ENCODE measurements at places on chromosomes 3 and 15. TPM values are rescaled to one million over a fixed set of nuclear protein-coding genes. Genes with fewer than 3 reads are reported as not detected.

Gene ACTC1
- total RNA-seq = 15,626 TPM

Gene GLDN
- 8.4 TPM for total RNA-seq

Gene CYP19A1
- 0.65 TPM for total RNA-seq

Gene PLSCR5
- total RNA-seq = not detected

Gene EPM2AIP1
- total RNA-seq = 19.8 TPM

Gene GHSR
- total RNA-seq = not detected

Gene RYR3
- total RNA-seq = not detected

Gene TMEM43
- 40.0 TPM for total RNA-seq

Gene SCAANT1
- total RNA-seq = not detected

DNA sequence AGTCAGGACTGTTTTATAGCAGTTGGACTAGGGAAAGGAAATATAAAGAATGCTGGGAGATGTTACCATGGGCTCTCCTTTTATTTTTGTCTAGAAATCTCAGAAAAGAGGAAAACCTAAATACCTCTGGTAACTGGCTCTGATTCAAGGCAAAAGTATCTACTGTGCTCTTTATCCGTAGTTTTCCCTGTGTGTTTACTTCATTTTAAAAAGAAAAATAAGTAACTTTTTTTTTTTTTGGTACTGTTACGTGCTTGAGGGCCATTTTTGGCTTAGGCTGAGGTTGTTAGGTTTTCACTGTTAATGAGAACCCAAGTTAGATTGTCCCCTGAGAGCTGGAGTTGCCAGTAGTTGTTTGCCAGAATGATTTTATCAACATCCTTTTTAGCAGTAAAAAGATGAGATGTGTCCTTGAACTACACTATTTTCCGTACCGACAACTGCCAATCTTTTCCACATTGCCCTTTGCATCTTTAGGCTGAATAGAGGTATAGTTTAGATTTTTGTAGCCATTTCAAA lies 35.8 kb downstream of the IQGAP1 start:
- no peak for DNase-seq

DNA sequence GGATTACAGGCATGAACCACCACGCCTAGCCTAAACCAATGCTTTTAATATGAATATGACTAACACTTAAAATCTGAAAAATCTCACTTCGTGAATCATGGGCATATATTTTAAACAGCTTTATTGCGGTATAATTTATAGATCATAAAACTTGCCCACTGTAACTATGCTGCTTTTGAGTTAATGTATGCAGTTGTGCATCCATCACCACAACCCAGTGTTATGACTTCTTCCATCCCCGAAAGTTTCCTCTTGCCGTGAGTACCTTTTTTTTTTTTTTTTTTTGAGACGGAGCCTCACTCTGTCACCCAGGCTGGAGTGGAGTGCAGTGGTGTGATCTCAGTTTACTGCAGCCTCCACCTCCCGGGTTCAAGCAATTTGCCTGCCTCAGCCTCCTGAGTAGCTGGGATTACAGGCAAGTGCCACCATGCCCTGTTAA lies 7.1 kb downstream of the KAT2B start:
- DNase-seq = no peak

- DNase-seq = no peak
Observed at GRCh38 chr15:27244047-27244446, 273.1 kb downstream of the GABRG3 start.

GRCh38 chr15:59618406-59618805 lies 6.8 kb downstream of the GCNT3 start:
- no peak for DNase-seq

- DNase-seq = no peak
Observed at GRCh38 chr3:118348169-118348557, 686.5 kb downstream of the IGSF11 start.

DNA sequence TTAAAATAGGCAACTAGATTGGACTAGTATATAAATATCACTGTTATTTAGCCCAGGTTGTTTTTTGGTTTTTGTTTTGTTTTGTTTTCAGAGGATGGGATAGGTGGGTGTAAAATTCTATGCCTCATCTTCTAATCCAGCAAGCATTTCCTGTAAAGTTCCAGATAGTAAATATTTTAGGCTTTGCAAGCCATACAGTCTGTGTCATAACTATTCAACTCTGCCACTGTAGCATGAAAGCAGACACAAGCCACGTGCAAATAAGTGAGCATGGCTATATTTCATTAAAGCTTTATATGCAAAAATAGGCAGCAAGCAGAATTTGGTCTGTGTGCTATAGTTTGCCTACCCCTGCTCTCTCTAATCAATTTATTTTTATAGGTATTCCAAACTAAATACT lies 657.3 kb upstream of the TGFBR2 start:
- DNase-seq = no peak

DNA sequence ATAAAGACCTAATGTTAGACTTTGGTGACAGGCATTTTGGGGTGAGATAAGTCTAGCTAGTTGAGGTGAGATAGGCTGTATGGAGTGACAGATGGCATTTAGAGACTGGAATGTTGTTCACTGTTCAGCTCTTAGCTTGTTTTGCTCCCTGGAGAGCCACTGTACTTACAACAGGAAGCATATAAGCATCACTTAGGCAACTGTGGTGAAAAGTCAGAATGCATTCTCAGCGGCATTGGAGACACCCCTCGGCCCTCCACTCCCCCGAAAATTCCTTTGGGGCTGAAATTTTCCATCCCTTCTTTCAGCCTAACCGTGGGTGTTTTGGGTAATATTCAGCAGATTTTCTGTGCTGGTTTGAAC lies 73.4 kb downstream of the SLCO3A1 start:
- DNase-seq = no peak

GRCh38 chr3:65379223-65379622 lies 659.5 kb downstream of the MAGI1 start:
- no peak for DNase-seq

- no peak for DNase-seq
Observed at GRCh38 chr3:120280566-120280965, 4.5 kb downstream of the GPR156 start.

GRCh38 chr3:33447958-33448357 lies 7.8 kb upstream of the UBP1 start:
- DNase-seq = no peak

GRCh38 chr3:50339485-50340146 lies 1.0 kb downstream of the RASSF1 start:
- no peak for DNase-seq

DNA sequence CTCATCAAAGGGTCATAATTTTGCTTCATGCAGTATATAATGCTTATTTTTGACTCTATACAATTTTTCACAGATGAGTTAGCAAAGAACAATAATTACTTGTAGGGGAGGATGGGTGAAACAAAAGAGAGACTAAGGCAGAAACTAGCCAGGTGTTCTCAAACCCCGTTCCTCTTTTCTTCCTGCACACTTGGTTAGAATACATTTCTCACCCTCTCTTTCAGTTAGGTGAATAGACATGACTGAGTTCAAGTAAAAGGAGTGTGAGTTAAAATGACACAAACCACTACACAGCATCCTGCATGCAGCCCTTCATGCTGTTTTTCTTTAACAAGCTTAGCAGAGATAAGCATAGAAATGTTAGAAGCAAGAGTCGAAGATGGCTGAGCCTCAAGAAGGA lies 922.2 kb downstream of the TBL1XR1 start:
- DNase-seq = no peak

DNA sequence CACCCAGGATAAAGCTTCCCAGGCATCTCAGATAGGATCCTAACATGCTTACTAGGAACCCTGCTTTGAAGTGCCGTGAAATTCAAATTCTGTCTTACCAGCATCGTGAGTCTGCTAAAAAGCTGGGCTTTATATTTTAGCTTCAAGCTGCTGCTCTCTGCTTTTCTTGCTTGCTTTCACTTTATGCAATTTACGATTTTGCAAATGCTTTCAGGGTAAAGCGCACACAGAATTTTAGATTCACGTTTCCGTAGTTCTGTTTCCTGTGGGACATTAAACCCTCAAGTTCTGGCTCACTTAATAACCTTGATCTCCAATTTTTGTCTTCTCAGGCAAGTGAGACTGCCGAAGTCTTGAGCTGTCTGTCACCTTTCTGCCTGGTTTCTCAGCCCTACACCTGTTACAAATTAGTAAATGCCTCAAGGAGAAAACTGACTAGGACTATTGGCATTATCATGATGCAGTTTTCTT lies 170.5 kb upstream of the TGFBR2 start:
- DNase-seq = no peak

GRCh38 chr3:16249336-16249735 lies 15.4 kb downstream of the DPH3 start:
- DNase-seq = no peak

DNA sequence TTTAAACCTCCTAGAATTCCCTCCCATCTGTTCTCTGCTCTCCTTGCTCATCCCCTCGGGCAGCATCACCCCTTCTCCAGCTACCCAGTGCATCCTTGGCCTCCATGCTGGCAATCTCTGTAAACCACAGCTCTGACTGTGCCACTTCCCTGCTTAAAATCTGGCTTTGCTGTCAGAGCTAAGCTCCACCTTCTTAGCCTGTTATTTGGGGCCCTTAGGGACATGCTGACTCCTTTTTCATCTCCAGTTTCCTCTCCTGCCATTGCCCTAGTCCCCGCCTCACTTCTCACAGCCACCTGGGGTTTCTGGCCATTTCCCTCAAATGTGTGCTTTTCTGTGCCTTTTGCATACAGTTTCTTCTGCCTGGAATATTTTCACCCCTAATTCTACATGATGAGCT lies 5.7 kb downstream of the SLC6A20 start:
- DNase-seq = no peak

DNA sequence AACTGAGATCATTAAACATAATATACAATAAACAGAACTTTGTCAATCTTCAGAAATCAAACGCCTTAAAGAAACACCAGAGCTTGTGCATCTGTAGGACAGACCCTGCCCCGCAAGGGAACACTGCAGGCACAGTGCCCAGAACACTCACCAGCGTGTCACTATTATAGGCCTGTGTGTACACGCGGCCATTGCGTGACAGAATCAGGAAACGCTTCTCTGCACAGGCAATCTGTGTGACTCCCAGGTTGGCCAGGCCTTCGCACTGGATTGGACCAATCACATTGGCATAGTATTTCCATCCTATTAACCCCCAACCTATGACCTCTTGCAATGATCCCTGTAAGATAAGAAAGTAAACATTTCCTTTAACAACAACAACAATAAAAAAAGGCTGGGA lies 52.9 kb downstream of the HERC2 start:
- DNase-seq = peak; percentile 75

- DNase-seq = no peak
Observed at GRCh38 chr15:68586274-68586961, 7.6 kb downstream of the CORO2B start.

- no peak for DNase-seq
Observed at GRCh38 chr3:18872466-18872865, 275.8 kb upstream of the KCNH8 start.

DNA sequence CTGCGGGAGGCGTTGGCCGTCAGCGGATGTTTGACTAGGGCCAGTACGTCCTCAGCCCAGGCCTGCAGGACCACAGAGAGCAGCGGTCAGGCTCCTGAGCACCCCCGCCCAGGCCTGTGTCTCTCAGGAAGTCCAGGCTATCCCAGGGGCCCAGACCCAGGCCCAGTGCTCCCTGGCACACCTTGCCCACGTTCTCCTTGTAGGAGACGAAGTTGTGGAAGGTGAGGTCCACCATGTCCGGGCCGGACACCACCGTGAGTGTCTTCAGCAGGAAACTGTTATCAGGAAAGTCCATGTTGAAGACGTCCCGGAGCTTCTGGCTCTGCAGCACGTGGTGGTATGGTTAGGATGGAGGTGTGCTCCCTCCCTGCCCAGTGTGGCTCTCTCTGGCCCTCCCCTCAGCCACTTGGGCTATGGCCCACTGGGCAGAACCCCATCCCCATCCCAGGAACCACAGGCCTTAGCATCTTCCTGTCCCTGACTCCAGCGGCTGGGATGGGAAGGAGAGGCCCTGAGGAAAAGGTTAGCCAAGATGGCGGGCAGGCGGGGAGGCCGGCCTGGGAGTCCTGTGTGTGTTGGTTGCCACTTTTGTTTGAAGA lies 5.3 kb downstream of the PLCB2 start:
- DNase-seq = no peak

DNA sequence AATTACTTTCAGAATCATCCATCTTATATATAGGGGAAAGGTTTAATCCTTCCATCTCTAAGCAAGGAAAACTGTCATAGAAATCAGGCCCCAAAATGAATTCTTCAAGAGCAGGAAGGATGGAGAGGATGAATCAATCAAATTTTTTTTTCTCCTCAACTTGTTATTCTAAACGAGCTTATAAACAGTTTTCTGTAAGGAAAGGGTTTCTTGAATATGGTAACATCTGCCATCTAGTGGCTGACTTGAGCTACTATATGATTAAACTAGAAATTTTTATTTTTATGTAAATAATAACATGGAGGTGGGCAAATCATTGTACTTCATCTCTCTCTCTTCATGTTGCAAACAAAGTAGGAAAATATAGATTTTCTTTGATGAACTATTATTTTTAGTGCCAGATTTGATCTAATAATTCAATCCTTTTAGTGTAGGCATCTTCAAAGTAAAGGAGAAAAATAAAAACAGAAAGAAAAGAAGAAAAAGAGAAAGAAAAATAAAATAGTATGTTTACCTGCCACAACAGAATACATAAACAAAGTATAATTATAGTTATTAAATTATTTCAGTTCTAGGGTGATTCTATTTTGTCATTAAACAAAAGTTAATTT lies 146.6 kb downstream of the SERPINI1 start:
- no peak for DNase-seq

DNA sequence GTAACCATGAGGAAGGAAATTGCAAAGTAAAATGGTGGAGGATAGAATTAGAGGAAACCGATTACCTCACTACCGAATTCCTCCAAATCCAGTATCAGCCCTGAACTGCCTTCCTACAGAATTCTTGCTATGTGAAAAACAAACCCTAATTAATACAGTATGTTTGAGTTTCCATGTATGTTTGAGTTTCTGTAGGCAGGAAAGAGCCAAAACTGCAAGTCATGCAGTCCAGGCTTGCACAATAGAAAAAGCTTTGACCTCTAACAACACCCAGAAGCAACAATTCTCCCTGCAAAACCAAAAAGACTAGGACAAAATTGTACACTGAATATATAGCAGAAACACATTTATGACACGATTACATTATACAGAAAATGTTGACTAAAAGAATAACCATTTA lies 614.8 kb downstream of the DIPK2A start:
- DNase-seq = no peak

- DNase-seq = no peak
Observed at GRCh38 chr3:48273594-48274211, 32.8 kb downstream of the ZNF589 start.

DNA sequence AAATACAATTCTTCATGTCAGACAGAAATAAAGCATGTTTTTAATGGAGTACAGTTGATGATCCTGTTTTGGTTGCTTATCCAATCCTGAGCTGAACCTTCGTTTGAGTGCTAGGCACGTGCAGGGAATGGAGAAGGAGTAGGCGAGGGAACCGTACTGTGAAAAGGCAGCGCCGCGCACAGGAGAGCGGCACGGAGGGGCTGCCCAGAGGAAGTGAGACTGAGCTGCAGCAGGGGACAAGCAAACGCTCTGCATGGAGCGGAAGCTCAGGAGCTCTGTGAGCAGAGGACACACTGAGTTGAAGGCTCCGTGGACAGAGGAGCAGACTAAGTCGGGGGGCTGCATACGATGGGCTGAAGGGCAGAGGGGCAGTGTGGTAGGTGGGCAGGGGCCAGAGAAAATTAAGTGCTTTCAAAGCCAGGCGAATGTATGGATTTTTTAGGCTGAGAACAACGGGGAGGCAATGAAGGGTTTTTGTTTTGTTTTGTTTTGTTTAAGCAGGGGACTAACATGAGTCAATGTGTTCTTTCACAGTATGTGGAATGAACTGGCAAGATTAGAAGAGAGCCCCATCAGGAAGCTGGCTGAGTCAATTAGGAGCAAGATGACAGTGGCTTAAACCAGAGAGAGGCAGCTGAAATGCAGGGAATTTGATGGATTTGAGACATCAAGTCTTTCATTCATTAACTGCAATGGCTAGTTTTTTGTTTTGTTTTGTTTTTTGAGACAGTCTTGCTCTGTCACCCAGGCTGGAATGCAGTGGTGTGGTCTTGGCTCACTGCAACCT lies 23.8 kb upstream of the TM2D3 start:
- DNase-seq = no peak
